ENCODE measurements at places on chromosomes 16 and 17. TPM values are rescaled to one million over a fixed set of nuclear protein-coding genes. Genes with fewer than 3 reads are reported as not detected.

The PHKB gene
- polyA plus RNA-seq = 18.8 TPM

The TMEM170A gene
- 9.5 TPM for polyA plus RNA-seq

The KRTAP1-5 gene
- not detected for polyA plus RNA-seq

The PTGES3L gene
- polyA plus RNA-seq = 43.7 TPM

The RAB11FIP4 gene
- 0.04 TPM for polyA plus RNA-seq

The EME1 gene
- 0.29 TPM for polyA plus RNA-seq

The PFN1 gene
- 220 TPM for polyA plus RNA-seq

The SLC39A11 gene
- 1.6 TPM for polyA plus RNA-seq

The KRTAP9-4 gene
- polyA plus RNA-seq = not detected

The HLF gene
- polyA plus RNA-seq = 1.6 TPM

The ANKRD40CL gene
- not detected for polyA plus RNA-seq

The DLG4 gene
- polyA plus RNA-seq = 1.5 TPM

The WNK4 gene
- polyA plus RNA-seq = not detected

The IGFALS gene
- polyA plus RNA-seq = 0.14 TPM

The SOX9 gene
- polyA plus RNA-seq = 0.83 TPM

The TVP23C gene
- polyA plus RNA-seq = 2.0 TPM

The SLX4 gene
- 3.1 TPM for polyA plus RNA-seq

Measured in psoas muscle (tissue), 8 donors.